ENCODE measurements at places on chromosomes 11 and 22.

DNA sequence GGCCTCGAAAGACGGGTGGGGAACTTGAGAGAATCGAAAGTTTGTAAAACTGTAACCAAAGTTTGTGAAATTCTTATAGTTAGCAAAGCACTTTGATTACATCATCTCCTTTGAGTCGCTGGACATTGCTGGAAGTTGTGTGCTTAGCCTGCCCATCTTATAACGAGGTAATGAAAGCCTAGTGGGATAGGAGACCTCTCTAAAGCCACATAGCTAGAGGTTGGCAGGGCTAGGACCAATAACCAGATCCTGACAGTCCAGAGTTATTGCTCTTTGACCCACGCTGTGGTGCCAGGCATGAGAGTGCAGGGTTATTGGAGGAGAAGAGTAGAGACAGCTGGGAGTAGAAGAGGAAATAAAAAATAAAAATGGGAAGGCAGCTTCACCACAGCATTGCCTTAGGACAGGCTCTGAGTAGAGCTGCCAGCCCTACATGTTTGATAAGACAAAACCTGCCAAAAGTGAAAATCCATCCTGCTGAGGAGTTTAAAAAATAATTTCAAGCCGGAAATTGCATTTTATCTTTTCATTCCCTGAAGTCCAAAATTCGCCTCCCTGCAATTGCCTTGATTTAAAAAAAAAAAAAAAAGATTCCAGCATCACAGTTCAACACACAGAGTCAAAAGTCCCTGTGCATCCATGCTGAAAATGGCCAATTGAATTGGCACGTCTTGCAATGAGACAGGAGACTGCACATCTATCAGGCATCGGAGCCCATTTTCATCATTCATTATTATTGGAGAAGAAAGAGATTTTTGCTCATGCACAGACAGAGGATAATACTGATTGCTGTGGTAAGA is 225.5 kb upstream of the POU2AF2 start:
- DNase-seq = peak; percentile 74

GRCh38 chr22:35202376-35202775 is 54.9 kb upstream of the HMGXB4 start:
- DNase-seq = no peak

DNA sequence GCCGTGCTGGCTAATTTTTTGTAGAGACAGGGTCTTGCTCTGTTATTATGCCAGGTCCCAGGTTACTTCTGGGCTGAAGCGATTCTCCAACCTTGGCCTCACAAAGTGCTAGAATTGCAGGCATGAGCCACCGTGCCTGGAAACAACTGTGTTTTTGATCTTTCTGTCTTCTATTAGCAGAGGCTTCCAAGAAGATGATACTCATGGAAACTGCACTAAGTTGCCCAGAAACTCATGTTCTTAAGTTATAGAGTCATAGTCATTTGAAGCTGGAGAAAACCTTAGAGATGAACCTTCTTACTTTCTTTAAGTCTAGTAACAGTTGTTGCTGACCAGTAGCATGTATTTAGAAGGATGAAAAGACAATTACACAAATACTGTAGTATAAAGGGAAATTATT is 37.1 kb upstream of the HSPA8 start:
- no peak for DNase-seq

DNA sequence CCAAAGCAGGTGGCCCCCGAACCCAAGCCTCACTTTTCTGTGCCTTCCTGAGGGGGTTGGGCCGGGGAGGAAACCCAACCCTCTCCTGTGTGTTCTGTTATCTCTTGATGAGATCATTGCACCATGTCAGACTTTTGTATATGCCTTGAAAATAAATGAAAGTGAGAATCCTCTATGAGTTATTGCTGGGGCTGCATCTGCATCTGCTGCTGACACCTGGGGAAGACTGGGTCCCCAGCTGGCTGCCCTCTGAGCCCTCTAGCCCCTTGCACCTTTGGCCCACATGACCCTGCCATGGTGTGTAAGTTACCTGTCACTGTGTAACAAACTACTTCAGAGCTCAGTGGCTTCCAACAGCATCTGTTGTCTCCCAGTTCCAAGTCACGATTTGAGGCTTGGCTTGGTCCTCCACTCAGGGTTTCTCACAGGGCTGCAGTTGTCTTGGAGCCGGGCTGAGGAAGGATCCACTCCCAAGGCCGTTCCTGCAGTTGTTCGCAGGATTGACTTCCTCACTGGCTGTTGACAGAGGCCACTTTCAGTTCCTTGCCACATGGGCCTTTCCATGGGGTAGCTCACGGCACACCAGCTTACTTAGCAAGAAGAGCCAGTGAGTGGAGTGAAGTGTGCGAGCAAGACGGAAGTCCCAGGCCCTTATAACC is 13.5 kb upstream of the UVRAG start:
- no peak for DNase-seq

GRCh38 chr22:27984001-27984695 is 65.1 kb upstream of the PITPNB start:
- no peak for DNase-seq

- DNase-seq = no peak
These were observed at the start of gene CNIH2 for GRCh38 chr11:66277471-66278362. CNIH2 (plus strand) TSS chr11:66278175; CDS start chr11:66278457, 282 bp downstream.

DNA sequence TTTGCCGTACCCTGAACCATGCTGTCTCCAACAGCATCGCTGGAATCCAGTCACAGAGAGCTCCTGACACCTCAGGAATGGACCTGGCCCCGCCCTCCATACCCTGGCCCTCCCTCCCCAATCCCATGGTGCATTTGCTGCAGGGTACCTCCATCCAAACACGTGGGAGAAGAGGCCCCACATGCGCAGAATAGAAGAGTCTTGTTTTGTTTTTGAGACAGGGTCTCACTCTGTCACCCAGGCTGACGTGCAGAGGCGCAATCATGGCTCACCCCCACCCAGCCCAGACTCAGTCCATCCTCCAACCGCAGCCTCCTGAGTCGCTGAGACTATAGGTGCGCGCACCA is 2.3 kb upstream of the PNPLA2 start:
- DNase-seq = no peak

GRCh38 chr11:33893711-33894397 is 2.0 kb upstream of the LMO2 start:
- peak; percentile 37 for DNase-seq

- no peak for DNase-seq
These were observed 126.4 kb downstream of the KCNQ1OT1 start for GRCh38 chr11:2573240-2574042.
